Glomerular endothelial cell (primary cell): ENCODE measurements at places on chromosomes 11 and 22. TPM values are rescaled to one million over a fixed set of nuclear protein-coding genes. Genes with fewer than 3 reads are reported as not detected.

POU2AF3 gene
- not detected in 2 replicates for total RNA-seq

DAGLA gene
- 5.1 and 10.1 TPM in 2 replicates for total RNA-seq

RFPL3 gene
- total RNA-seq, result not detected in 2 replicates

HBG1 gene
- not detected in 2 replicates for total RNA-seq

FADD gene
- 38.7 and 38.8 TPM in 2 replicates for total RNA-seq

P2RX6 gene
- 0.18 TPM in 1 of 2 replicates, not detected in the other for total RNA-seq

TEX54 gene
- not detected in 2 replicates for total RNA-seq

DNA sequence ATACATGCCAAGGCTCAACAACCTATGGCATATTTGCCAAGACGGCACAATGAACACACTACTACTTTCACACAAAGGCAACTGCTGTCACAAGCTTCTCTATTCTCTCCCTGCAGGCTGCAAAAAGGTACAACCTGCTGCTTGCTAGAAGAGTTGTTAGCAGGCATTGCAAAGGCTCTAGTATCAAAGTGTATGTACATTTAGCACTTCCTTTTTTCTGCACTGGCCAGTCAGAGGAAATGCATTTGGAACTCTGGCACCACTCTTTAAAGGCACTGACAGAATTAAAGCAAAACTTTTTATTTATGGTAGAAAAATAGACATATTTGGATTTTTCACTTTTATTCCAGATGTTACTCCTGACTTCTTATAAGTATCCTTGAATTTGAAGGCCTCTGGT, 125.9 kb downstream of the CWF19L2 start:
- no peak for DNase-seq

DNA sequence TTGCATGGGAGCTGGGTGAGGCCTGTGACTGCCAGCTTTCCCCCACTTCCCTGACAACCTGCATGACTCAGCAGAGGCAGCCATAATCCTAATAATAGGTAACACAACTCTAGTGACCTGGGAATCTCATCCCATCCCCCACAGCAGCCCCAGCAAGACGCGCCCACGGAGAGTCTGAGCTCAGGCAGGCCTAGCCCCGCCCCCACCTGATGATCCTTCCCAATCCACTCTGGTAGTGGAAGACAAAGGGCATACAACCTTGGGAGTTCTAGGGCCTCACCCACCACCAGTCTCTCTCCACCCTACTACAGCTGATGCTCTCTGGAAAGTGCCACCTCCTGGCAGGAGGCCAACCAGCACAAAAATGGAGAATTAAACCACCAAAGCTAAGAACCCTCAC, 60.3 kb downstream of the CWF19L2 start:
- DNase-seq, result no peak

DNA sequence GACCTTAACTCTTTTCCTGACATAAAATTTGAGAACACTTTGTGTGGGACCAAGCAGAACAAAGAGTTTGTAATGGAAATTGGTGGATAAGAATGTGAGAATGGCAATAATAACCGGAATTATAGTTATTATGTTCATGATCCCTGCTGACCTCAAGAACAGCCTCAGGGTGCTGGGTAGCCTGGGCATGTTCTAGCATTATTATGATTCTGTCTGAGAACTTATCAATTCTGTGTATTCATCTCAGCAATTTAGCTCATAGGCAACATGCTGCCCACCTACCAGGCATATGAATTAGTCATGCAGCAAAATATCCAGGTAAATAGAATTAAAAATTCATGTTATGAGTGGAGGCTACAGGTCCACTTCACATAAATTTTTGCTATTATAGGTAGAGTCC, 61.9 kb downstream of the CTSC start:
- no peak for DNase-seq

- DNase-seq, result no peak
These were observed 262.7 kb downstream of the ETS1 start for GRCh38 chr11:128324531-128325141.

- DNase-seq, result no peak
These were observed 1196.2 kb upstream of the TENM4 start for GRCh38 chr11:80636999-80637398.

GRCh38 chr22:20025401-20026203, 4.7 kb downstream of the TANGO2 start:
- no peak for DNase-seq

DNA sequence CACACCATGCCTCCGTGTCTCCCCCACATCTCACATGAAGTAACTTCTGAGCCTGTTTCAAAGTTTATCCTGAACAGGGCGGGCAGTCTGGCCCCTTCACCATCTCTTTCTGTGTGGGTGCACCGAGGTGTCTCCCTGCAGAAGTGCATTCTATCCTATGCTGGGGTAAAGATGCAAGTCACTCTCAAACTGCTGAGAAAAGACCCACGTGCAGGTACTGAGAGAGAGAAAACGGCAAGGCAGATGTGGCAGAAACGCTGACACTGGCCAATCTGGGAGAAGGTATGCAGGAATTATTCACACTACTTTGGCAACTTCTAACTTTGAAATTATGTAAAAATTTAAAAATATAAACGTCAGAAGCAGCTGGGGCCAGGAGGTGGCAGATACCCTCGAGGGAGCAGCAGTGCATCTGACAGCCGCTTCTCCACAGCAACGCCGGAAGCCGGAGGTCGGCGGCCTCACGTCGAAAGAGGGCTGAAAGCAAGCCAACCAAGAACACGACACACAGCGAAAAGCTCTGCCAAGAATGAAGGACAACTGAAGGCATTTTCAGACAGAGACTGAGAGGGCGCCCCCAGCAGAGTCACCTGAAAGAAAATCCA, 34.2 kb upstream of the MOB2 start:
- no peak for DNase-seq

DNA sequence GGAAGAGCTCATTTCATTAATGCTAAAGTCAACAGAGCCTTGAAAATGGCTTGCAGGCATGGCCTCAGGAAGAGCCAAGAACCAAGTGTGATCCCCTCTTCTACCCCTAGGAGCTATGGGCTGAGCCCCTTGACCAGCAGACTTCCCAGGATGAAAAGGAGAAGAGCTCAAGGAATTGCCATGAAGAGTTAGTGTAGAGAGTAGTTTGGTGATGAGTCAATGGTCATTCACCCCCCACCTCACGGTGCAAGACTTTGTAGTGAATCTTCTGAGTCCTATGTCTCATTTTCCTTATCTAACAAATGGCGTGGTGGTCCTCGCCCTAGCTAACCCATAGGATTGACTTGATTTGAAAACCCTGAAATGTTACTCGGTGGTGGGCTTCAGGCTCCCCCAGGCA, 422.4 kb upstream of the CADM1 start:
- DNase-seq, result no peak

- no peak for DNase-seq
These were observed 17.5 kb downstream of the TMPRSS13 start for GRCh38 chr11:117911694-117912093.

DNA sequence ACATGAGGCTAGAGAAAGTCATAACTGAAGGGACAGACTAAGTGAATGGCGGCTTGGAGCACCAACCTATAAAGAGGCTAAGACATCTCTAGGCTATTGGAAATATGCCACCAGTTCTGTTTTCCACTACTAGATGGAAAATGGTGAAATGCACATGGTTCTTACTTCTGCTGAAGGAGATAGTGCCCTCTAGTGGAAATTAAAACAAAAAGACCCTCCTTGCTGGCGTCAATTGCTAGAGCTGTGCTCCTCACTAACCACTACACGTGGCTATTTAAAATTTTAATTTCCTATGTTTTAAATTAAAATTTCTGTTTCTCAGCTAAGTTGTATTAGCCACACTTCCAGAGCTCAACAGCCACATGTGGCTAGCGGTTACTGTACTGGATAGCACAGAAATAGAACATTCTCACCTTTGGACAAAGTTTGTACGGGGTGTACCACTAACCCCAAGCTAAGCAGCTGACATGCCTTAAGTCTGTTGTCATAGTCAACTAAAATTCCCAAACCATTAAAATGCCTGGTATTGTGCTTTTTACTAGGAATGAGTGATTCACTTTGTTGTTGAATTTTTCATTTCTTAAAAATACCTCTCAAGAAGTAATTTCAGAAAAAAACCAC, 34.1 kb upstream of the CALCA start:
- peak; percentile 20 for DNase-seq

GRCh38 chr11:206526-207207, 532 bp downstream of the BET1L start:
- no peak for DNase-seq

GRCh38 chr22:45508814-45509213, 6.1 kb downstream of the FBLN1 start:
- no peak for DNase-seq

DNA sequence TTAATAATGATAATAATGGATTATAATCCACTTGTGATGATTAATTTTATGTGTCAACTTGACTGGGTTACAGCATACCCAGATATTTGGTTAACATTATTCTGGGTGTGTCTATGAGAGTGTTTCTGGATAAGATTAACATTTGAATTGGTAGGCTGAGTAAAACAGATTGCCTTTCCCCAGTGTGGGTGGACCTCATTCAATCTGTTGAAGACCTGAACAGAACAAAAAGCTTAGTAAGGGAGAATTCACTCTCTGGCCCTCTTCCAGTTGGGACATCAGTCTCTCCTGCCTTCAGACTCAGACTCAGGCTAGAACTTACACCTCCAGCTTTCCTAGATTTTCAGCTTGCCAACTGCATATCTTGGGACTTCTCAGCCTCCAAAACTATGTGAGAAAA, 37.3 kb upstream of the RRAS2 start:
- DNase-seq, result no peak
